CD4-positive, alpha-beta T cell treated with Interleukin-6 at 100 ng/mL for 8 hours (primary cell): ENCODE measurements at places on chromosomes 4 and X.

GRCh38 chr4:56860781-56861180, 39.3 kb upstream of the SPINK2 start:
- DNase-seq, result no peak

- no peak for DNase-seq
Observed at GRCh38 chr4:122479935-122480416, 23.5 kb upstream of the IL2 start.

GRCh38 chrX:24292353-24292752, 21.5 kb downstream of the SUPT20HL2 start:
- no peak for DNase-seq

GRCh38 chr4:179415037-179415846, 1973.0 kb upstream of the AGA start:
- no peak for DNase-seq

DNA sequence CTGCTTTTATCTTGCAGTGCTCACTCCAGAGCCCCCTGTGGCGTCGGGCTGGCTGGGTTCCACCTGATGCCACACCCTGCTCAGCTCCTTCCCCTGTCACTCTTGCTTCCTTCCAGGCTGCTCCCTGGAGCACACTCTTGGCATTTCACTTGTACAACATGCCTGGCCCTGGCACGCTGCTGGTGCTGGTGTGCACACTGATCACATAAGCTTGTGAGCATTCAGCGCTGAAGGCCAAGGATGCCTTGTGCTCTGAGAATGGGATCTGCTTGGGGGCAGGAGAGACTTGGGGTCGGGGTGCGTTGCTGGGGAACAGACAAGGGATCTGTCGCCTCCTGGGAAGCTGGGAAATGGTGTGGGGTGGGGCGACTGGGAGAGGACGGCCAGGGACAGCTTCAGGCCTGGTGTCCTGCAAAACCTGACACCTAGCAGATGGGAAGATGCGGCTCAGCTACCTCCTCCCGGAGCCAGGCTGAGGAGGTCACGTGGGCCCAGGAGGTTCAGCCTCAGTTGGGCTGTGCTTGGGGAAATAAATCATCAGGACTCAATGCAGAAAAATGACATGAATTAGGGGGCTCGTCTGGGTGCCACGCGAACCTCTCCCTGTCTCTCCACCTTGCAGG, 108.5 kb downstream of the PHKA2 start:
- DNase-seq, result no peak

GRCh38 chrX:113929004-113929403, 654.9 kb upstream of the HTR2C start:
- no peak for DNase-seq
